Small intestine (tissue), 16 donors: ENCODE measurements at places on chromosomes 12 and 14. TPM values are rescaled to one million over a fixed set of nuclear protein-coding genes. Genes with fewer than 3 reads are reported as not detected.

- peak; percentile 96 for DNase-seq
Measured at GRCh38 chr12:51028126-51028812, 2.1 kb upstream of the SLC11A2 start.

- no peak for DNase-seq
Measured at GRCh38 chr14:79614448-79614847, 596.9 kb downstream of the DIO2 start.

GRCh38 chr12:104281636-104282035, 21.9 kb upstream of the EID3 start:
- no peak for DNase-seq

DNA sequence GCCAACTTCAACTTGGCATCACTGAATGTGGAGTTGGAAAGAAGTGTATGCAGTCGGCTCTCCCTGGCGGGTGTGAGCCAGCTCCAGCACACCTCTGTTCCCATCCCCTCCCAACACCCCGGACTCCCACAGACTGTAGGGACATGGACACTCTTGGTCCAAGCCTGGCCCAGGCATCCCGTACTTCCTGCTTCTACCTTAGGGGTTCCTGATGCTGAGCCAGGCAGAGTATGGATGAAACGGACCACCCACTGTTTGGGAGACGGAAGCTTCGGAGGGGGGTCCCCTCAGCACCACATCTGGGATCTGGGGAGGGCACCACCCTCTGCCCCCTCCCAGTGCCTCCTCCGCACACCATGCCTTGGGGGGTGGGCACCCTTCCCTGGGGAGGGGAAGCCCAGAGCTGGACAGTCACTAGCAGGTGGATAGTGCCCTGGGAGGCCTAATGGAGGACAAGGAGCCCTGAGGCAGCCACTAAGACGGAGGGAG, 62.0 kb downstream of the LGMN start:
- DNase-seq = no peak

Gene SERPINA3
- 178 TPM for polyA plus RNA-seq

DNA sequence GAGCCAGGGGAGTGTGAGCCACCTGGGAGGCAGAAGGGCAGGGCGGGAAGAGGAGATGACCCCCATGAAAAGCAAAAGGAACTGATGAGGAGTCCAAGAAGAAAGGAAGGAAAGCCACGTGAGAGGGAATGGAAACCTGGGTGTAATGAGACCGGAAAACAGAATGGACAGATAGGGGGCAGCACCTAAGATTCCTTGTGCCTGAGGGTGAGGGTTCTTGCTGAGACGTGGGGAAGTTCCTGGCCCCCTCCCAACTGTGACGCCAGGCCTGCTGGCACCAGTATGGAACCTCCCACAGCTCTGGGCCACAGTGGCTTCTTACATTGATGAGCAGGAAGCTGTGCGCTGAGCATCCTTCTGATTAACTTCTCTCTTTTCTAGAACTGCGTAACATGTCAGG, 30.8 kb downstream of the TTC7B start:
- DNase-seq = no peak

Gene MBIP
- polyA plus RNA-seq = 12.9 TPM

DNA sequence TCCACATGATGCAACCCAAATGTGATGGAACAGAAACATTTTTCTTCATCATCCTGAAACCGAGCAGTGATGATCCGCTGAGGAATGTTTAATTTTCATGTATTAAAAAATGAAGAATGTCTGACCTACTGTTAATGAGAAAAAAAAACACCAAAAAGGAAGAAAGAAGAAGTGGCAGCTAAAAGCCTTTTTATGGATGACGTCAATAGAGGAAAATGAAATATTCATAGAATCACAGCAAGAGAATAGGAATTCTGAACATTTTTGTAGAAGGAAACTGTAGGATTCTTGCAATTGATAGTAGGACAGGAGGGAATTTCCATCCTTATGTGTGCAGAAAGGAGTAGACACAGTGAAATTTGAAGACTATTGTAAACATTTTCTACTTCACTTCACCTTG, 112.9 kb downstream of the PRKCH start:
- DNase-seq = no peak

Gene SNRNP35
- polyA plus RNA-seq = 33.2 TPM

GRCh38 chr12:78711954-78712353, 152.6 kb upstream of the SYT1 start:
- no peak for DNase-seq

Gene SIX1
- polyA plus RNA-seq = 0.27 TPM

Gene NTF3
- polyA plus RNA-seq = 4.9 TPM

Gene GPR132
- polyA plus RNA-seq = 1.1 TPM

Gene RNASE3
- polyA plus RNA-seq = 0.12 TPM

Gene STAC3
- 3.5 TPM for polyA plus RNA-seq

DNA sequence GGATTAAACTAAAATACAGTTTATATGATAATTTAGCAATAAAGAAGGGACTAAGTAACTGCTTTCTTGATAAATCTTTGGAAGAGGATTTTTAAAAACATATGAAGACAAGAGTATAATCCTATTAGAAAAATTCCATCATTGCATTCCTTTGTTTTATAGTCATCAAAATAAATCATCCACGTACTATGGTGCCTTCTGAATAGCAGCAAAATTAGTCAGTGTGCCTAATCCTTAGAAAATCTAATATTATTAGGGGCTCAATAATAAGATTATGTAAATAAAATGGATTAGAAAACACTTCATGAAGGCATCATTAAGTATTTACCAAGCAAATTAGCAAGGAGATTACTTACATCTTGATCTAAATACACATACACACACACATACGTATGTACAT, 102.1 kb downstream of the KCNH5 start:
- no peak for DNase-seq

- no peak for DNase-seq
Measured at GRCh38 chr12:124428136-124428791, 133.4 kb downstream of the RFLNA start.

DNA sequence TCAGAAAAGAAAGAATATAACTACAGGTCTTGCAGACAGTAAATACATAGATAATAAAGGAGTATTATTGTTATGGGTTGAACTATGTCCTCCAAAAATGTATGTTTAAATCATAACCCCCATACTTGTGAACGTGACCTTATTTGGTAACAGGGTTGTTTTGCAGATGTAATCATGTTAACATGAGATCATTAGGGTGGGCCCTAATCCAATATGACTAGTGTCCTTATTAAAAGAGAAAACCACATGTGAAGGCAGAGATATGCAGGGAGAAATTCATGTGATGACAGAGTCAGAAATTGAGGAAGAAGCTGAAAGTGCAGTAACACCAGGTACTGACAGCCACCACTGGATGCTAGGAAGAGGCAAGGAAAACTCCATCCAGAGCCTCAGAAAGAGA, 29.0 kb downstream of the MAGOHB start:
- DNase-seq = no peak
